ENCODE measurements at places on chromosomes 3 and 15.

GRCh38 chr3:100600181-100601042 is 9.0 kb upstream of the ADGRG7 start:
- ATAC-seq: no peak

- ATAC-seq: no peak
Observed at GRCh38 chr15:42384597-42384996, 25.3 kb downstream of the CAPN3 start.

- ATAC-seq: no peak
Observed at GRCh38 chr3:115659253-115660220, 36.2 kb downstream of the GAP43 start.

GRCh38 chr3:37338500-37338899 is 164.1 kb upstream of the LRRFIP2 start:
- ATAC-seq: no peak

DNA sequence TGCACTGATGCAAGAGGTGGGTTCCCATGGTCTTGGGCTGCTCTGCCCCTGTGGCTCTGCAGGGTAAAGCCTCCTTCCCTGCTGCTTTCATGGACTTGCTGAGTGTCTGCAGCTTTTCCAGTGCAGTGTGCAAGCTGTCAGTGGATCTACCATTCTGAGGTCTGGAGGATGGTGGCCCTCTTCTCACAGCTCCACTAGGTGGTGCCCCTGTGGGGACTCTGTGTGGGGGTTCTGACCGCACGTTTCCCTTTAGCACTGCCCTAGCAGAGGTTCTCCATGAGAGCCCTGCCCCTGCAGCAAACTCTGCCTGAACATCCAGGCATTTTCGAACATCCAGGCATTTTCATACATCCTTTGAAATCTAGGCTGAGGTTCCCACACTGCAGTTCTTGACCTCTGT is 329.8 kb upstream of the NAALADL2 start:
- ATAC-seq: no peak

DNA sequence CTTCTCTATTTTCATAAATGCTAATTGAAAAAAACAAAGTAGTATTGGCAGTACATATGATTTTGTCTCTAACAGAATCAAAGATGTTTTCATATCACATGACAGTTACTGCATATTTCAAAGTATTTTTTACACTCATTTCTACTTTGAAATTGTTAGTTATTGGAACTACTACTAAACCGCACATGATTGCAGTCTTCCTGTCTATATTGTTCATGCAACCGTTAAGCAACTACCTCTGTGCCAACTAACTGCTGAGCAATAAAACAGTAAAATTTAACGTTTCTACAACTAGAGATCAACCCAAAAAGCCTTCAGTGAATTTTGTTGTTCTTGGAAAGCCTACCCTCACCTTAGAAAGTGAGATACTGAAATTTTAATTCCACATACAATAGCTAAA is 64.2 kb downstream of the DMXL2 start:
- no peak for ATAC-seq

DNA sequence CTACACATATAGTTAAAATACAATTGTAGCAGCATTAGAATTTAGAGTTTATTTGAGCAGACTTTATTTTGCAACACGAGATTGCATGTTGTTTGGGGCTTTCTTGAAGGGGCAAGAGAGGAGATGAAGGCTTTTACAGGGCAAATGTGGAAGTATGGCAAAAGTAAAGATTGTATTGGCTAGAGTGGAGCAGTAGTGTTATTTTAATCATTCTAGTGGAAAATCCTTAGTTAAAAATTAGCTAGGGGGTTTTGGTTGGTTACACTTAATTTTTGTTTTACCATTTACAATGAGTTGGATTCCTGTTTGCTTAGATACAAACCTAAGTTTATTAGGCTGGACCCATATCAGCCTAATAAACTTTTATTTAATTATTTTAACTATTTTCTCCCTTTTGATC is 4.6 kb downstream of the OR5H15 start:
- no peak for ATAC-seq

- no peak for ATAC-seq
Observed at GRCh38 chr3:3199306-3199705, 19.8 kb upstream of the CRBN start.

- peak; percentile 92 for ATAC-seq
Observed at GRCh38 chr3:14431917-14432834, 29.8 kb downstream of the SLC6A6 start.

DNA sequence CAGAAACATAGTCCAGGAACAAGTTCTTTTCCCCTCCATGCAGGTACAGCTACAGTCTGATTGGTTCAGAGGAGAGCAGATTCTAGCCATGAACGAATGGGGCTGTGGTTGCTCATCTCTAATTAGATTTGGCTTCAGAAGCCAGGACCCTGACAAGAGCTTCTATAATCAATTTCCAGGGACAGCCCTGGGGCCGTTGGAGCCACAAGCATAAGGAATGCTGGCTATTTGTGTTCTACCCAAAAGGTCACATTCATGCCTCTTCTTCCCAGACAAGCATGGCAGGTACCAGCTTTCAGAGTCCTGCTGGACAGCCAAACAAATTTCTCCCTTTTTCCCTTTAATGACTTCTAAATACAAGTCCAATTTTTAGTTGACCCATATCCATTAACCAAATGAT is 215.5 kb upstream of the LRTM1 start:
- ATAC-seq: no peak

DNA sequence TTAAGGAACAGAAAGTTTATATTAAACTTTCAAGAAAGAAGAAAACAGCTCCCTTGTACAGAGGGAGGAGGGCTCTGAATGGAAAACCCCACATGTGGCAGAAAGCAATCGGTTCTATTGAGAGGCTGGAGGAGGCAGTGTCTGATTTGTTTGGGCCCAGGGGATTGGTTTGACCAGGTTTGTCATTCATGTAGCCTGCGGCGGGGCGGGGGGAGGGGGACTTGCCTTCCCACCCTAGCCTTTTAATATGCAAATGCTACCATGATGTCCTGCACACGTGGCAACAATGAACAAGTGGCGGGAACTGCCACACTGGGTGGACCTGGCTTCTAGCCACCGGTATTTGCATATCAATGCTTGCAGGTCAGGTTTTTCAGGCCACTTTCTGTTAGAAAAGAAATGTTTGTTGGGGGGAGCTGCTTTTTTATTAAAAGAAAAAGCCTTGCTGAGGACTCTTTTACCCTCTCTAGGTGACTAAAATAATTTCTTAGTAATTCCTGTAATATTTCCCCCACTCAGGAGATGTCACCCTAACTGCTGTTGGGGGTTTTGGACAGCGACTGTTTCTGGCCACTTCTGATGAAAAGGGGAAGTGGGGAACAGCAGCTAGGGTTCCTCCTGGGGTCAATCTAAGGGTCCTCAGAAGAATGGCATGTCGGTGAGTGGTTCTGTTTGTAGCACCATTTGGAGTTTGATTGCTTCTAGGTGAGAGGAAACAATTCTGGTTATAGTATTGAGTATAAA is 691.2 kb downstream of the TBL1XR1 start:
- no peak for ATAC-seq

GRCh38 chr3:132174500-132174899 is 139.7 kb upstream of the CPNE4 start:
- ATAC-seq: no peak

GRCh38 chr3:147393261-147393942 is 12.9 kb downstream of the ZIC4 start:
- ATAC-seq: no peak

GRCh38 chr3:10470120-10471053 is 35.0 kb downstream of the ATP2B2 start:
- no peak for ATAC-seq

GRCh38 chr15:28873585-28874190 is 12.1 kb upstream of the APBA2 start:
- ATAC-seq: no peak

DNA sequence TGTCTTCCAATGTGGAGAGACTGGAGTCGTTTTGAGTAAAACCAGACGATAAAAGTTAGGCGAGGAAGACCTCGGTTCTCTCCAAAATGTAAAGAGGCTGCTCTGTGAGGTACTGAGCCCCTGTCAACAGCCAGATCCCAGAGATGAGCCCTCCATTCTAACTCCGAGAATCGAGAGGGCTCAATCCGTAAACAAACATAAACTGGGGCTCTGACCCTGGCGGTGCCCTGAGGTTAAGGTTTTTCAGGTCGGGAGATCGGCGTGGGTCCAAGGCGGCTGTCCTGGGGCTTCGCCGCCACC is 417 bp downstream of the TBCCD1 start:
- no peak for ATAC-seq

GRCh38 chr15:48324949-48325348 is 6.3 kb upstream of the DUT start:
- ATAC-seq: no peak

- no peak for ATAC-seq
Observed at GRCh38 chr3:107265526-107265925, 111.7 kb upstream of the CCDC54 start.

GRCh38 chr15:79844221-79844620 is 52.6 kb downstream of the MTHFS start:
- ATAC-seq: no peak

DNA sequence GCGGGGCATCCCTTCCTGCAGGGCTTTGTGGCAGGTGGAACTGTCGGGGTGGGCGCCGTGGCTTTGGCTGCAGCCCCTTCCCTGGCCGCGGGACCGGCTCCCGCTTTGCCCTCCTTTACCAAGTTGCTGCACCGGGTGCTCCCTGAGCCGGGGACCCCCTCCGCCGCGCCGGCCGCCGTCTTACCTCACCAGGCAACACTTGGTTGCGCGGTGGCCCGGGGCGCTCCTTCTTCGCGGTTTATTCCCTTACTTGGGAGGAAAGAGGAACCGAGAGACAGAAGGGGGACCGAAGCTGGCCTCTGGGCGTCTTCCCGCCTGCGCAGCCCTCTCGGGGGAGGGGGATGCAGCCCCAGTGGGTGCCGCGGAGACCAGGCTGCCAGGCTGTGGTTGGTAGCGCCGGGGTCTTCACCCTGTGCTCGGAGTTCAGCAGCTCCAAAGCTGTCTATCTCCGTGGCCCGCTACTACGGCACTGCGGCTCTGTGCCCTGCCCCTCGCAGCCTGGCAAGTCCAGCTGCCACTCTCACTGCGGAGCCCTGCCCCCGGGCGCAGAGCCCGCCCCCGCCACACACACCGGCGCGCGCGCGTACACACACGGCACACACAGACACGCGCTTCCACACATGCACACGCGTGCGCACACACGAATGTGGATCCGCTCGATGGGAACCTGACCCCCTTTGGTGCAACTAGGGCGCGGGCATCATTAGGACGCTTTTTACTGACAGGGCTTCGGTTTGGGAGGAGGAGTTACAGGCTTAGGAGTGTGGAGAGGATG is at the start of gene DGKG:
Gene DGKG, minus strand, starts transcription at position 473 of the 775 bp plus-strand sequence. CDS start 41,775 bp downstream, outside the sequence.
- ATAC-seq: peak; percentile 45

GRCh38 chr3:133949438-133949837 is 53.8 kb upstream of the RAB6B start:
- no peak for ATAC-seq

DNA sequence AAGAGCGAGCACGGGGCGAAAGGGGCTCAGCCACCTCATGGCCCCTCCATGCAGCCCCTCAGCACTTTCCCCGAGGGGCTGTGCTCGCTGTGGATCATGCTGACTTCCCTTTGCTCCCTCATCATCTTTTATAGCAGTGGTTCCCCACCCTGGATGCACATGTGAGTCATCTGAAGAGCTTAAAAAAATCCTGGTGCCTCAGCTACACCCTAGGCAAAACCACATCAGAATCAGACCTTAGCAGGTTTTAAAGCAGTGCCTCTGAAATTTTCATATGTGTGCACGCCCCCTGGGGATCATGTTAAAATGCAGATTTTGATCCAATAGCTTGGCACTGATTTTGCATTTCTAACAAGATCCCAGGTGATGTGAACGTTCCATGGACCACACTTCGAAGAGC is 50.9 kb downstream of the FEM1B start:
- ATAC-seq: no peak

GRCh38 chr15:39392469-39393047 is 188.3 kb upstream of the THBS1 start:
- ATAC-seq: no peak

- ATAC-seq: no peak
Observed at GRCh38 chr15:89795996-89796395, 18.7 kb downstream of the ANPEP start.

GRCh38 chr15:95347837-95348236 is 982.7 kb upstream of the NR2F2 start:
- ATAC-seq: no peak

DNA sequence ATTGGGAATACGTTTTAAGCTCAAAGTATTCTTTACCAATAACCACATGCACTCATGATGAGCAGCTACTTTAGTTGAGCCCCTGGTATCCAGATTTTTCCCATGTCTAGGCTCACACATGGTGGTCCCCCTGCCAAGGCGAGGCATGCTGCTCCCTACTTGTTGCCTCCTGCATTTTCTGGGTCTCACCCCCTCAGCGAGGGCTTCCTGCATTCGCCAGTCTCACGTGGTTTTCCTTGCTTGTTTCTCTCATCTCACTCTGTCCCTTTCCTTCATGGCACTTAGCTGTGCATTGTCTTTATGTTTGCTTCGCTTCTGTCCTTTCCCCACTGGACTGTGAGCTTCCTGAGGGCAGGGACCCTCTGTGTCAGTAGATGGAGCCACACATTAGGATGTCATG is 99.2 kb downstream of the PDZRN3 start:
- no peak for ATAC-seq

Measured in activated CD4-positive, CD25-positive, alpha-beta regulatory T cell treated with anti-CD3 and anti-CD28 coated beads, Interleukin-2, amount 50 U/mL, for 24 hours (primary cell).